ENCODE measurements at places on chromosomes 7 and 10.

- H3K36me3 ChIP-seq: no peaks in the 10 kb centered on the region
- no peak overlapping the region for H3K27ac ChIP-seq
- no peak overlapping the region for H3K4me3 ChIP-seq
- no peak for DNase-seq
Observed at GRCh38 chr7:95908499-95908898, 136.1 kb downstream of the DYNC1I1 start.

- H3K27ac ChIP-seq: no peak overlapping the region
- H3K27me3 ChIP-seq: no peaks in the 10 kb centered on the region
- H3K4me3 ChIP-seq: no peak overlapping the region
- H3K4me1 ChIP-seq: peaks cover 5% of the 10 kb centered on the region
- DNase-seq: no peak
Observed at GRCh38 chr7:2794836-2795636, 49.1 kb downstream of the GNA12 start.

- DNase-seq: no peak
Observed at GRCh38 chr10:62002753-62003152, 101.3 kb downstream of the ARID5B start.

DNA sequence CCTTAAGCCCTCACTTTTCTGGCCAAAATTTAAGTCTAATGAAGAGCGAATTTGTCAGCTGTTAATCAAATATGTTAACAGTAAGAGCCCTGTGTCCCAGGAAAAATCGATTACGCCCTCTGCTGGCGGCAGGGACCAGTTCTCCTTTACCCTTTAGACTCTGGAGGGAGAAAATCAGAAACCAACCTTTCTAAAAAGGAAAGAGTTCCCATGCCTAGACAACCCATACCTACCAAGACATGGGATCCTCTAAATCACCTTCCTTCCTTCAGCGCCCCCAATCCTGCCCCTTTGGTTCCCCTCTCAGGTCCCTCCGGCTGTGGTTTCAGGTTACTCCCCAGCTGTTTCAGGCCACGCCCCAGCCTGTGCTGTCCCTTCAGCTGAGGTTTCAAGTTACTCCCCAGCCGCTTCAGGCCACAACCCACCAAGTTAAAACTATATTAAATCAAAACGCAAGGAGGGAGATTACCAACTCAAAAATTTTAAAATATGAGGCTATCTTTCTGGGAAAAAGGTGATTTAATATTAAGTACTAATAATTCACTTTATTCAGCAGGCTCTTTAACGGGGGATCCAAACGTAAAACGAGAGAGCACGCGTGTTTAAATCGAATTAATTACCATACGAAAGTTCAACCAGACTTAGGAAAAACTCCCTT lies 1.4 kb upstream of the AKR1B15 start:
- peaks cover 6% of the 10 kb centered on the region for H3K4me1 ChIP-seq
- H3K27ac ChIP-seq: no peak overlapping the region
- peak; percentile 69 for DNase-seq
- H3K27me3 ChIP-seq: no peaks in the 10 kb centered on the region
- peak overlapping the region; percentile 22 for H3K4me3 ChIP-seq

- H3K27ac ChIP-seq: peak within 1 kb of the TSS; percentile 27
- H3K4me3 ChIP-seq: peak within 1 kb of the TSS; percentile 43
- H3K27me3 ChIP-seq: no peaks in the 10 kb centered on the region
- peaks cover 33% of the 10 kb centered on the region for H3K4me1 ChIP-seq
Observed at GRCh38 chr10:93601146-93601773, at the start of gene RBP4. RBP4 (minus strand) TSS chr10:93601235; CDS start chr10:93601028, 207 bp downstream.

GRCh38 chr7:131721660-131722059 lies 165.2 kb upstream of the PODXL start:
- no peak overlapping the region for H3K27ac ChIP-seq
- H3K27me3 ChIP-seq: peaks cover 14% of the 10 kb centered on the region
- no peak for DNase-seq
- H3K4me3 ChIP-seq: no peak overlapping the region
- H3K36me3 ChIP-seq: no peaks in the 10 kb centered on the region

GRCh38 chr10:47453141-47454007 lies 30.5 kb downstream of the ANXA8 start:
- DNase-seq: no peak
- no peaks in the 10 kb centered on the region for H3K27me3 ChIP-seq
- no peaks in the 10 kb centered on the region for H3K36me3 ChIP-seq
- H3K4me3 ChIP-seq: no peak overlapping the region
- no peak overlapping the region for H3K27ac ChIP-seq
- peaks cover 29% of the 10 kb centered on the region for H3K4me1 ChIP-seq

GRCh38 chr10:5888351-5888750 lies 1.3 kb downstream of the ANKRD16 start:
- peaks cover 18% of the 10 kb centered on the region for H3K4me1 ChIP-seq
- H3K27me3 ChIP-seq: no peaks in the 10 kb centered on the region
- no peak for DNase-seq
- H3K4me3 ChIP-seq: peak overlapping the region; percentile 70
- peaks cover 46% of the 10 kb centered on the region for H3K36me3 ChIP-seq

- H3K4me1 ChIP-seq: no peaks in the 10 kb centered on the region
- H3K36me3 ChIP-seq: no peaks in the 10 kb centered on the region
Observed at GRCh38 chr7:69674701-69675182, 76.5 kb downstream of the AUTS2 start.

DNA sequence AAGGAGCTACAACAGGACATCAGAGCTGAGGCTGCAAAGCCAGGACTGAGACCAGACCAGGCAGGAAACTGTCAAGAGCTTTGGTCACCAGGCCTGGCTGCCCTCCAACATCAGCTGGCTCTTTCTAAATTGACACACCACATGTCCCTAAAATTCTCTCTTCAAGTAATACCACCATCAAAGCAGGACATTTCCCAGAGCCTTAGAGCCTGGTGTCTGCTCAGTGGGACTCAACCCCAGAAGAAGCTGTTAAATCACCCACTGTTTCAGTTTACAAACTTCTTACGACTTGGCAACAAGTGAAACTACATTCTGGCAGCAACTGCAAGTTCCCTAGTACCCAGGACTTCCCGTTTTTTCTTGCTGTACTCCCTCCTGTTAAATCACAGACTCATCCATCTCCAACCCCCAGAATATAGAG lies 3.8 kb upstream of the IL6 start:
- H3K36me3 ChIP-seq: no peaks in the 10 kb centered on the region
- H3K27ac ChIP-seq: peak overlapping the region; percentile 54
- no peak overlapping the region for H3K4me3 ChIP-seq
- peak; percentile 64 for DNase-seq
- no peaks in the 10 kb centered on the region for H3K27me3 ChIP-seq
- H3K4me1 ChIP-seq: peaks cover 75% of the 10 kb centered on the region

DNA sequence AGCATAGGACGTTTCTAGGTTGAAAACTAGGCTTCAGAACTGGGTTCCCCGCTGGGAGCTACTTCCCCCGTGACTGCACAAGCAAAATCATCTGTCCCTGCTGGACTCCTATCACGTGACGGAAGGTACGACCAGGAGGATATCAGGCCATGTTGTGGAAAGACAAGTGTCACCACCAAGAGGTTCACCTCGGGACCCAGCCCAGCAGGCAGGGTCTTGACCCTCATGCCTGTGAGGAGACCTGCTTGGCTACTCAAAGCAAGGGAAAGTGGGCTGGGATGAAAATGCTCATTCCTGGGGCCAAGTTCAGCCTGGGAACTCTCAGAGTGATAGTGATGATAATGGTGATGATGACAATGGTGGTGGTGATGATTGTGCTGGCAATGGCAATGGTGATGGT lies 32.3 kb upstream of the DPYSL4 start:
- no peak overlapping the region for H3K4me3 ChIP-seq
- H3K27me3 ChIP-seq: no peaks in the 10 kb centered on the region
- DNase-seq: no peak

DNA sequence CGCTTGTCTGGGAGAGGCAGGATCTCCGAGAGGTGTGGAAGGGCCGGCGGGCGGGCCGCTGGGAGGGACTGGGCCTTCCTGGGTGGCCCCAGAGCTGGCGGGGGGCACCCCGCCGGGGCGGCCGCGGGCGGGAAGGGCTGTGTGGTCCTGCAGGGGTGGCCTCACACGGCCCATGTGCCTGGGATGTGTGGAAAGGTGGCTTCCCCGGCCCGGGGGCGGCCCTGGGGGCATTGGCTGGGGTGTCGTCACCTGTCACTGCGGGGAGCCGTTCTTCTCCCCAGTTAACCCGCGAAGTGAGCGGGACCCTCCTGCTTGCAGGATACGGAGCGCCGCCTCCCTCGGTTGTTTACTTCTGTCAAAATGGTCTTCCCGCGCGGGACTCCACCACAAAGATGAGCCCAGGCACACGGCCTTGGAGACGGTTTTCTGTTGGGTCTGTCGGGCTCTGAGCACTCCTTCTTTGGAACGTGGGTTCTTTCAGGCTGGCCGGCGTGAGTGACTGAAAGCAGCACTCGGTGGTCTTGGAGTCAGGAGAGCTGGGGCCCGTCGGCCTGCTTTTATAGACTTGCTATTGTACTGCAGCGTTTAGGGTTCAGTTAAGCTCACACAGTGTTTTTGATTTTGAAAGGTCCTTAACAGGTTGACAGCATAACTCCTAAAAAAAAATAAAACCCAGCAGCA lies 700 bp downstream of the SMC3 start:
- no peaks in the 10 kb centered on the region for H3K27me3 ChIP-seq
- peak overlapping the region; percentile 99 for H3K27ac ChIP-seq
- peak; percentile 97 for DNase-seq
